ENCODE measurements at places on chromosomes 13 and 19. TPM values are rescaled to one million over a fixed set of nuclear protein-coding genes. Genes with fewer than 3 reads are reported as not detected.

- no peak for DNase-seq
Observed at GRCh38 chr19:19486343-19487076, 28.8 kb downstream of the TSSK6 start.

Gene TJP3
- not detected for total RNA-seq

GRCh38 chr13:73754727-73755292 lies 379.4 kb downstream of the KLF12 start:
- no peak for DNase-seq

- no peak for DNase-seq
Observed at GRCh38 chr13:30047154-30047874, 196.9 kb upstream of the UBL3 start.

- DNase-seq: no peak
Observed at GRCh38 chr13:49610176-49610575, 18.1 kb upstream of the ARL11 start.

DNA sequence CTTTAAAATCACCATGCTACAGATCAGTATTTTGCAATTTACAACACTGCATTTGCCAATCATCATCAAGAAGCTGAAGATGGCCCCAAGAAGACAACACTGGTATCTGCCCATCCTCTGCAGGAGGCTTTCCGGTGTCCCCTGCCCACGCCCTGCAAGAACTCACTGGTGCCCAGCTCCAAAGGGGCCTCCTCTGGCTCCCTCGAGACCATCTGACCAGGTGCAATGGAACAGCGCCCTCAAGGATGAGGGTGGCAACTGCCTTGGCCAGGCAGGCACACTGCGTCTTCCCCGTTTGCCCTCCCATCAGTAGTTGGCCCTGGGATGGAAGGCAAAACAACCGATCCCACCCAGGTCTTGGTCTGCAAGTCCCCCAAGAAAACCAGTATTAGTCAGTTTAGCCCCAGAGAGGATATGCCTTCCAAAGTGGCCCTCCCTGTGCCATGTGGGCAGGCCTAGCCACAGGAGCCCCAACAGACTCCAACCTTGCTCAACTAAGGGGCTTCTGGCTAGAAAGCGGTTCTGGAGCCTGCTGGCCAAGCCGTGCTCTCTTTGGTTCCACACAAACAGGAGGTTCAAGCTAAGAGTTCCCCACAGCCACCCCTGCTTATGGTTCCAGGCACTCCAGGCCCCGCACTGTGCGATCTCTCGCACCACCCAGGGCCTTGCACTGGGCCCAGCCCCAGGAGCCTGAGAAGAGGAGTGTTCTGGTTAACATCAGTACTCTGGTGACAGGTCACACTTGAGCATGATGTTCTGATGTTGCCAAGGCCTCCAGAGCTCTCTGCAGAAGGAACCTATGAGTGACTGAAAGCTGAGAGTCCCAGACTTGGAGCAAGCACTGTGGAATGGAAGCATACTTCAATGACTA lies 4.7 kb downstream of the PCID2 start:
- no peak for DNase-seq

DNA sequence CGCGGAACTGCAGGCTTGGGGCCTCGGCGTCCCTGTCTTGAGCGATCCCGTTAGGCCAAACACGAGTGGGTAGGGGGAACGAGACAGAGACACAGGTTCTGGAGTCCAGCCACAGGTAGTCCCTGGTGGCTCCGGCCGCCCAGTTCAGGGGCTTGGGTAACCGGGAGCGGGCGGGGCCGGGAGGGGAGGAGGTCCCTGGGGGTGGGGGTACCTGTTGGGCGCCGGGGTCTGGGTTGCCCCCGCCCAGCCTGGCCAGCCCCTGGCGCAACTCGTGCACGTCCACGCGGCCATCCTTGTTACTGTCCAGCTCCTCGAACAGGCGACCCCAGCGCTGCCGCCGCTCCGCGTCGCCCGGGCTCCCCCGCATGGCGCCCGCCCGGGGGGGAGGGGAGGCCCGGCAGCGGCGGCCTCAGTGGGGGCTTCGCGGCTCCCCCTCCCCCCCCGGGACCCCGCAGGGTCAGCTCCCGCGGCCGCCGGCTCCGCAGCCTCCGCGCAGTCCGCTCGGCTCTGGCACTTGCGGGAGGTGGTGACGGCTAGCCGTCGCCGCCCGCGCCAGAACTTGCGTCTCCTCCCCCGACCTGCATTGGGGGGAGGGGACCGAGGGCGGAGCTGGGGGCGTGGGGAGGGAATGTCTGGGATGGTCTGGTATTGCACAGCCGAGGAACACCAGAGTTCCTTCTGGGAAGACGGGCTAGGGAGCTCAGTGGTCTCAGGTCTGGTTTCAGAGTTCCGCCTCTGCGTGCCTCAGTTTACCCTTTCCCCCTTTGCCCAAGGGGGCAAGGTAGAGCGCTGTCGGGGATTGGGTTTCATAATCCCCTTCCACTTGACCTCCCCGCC lies at the start of gene SLC25A23:
Gene SLC25A23 (minus strand): TSS at position 531 of the 837 bp plus-strand sequence. CDS start 164 bp downstream, at position 367.
- peak; percentile 88 for DNase-seq

GRCh38 chr19:40335855-40336600 lies 12.2 kb downstream of the C19orf47 start:
- no peak for DNase-seq

DNA sequence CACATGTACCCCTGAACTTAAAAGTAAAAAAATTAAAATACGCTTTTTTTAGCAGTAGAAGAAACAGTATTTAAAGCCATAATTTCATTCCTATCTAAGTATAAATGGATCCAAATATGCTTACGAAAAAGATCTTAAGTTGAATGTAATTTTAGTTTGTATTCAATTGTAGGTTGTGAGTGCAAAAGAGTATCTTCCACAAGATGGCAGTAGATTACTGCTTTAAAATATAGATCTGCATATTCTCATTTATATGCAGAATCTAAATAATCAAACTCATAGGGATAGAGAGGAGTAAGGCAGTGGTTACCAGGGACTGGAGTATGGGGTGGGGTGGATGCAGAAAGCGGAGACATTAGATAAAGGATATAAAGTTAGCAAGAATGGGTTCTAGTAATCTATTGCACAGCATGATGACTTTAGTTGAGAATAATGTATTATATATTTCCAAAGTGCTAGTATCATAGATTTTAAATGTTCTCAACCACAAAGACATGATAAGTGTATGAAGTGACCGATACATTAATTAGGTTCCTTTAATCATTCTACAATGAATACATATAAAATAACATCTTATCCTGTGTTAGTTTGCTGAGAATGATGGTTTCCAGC lies 14.2 kb downstream of the OR7A17 start:
- no peak for DNase-seq

DNA sequence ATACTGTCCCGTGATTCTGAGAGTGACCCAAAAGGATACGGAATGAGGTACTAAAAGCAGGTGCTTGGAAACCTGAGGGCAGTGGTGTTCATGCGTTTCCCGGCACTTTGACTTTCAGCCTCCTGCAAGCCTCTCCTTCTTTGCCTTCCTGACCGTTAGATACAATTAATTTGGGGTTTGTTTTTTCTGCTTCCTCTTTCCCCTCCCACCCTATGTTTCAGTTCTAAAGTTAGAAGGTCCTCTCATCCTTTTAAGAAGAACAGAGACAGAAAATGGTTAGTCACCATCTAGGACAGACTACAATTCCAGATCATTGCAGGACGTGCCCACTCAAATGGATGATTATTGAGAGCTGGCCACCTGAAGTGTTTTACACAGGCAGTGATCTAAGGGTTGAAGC lies 1.8 kb upstream of the LILRB4 start:
- no peak for DNase-seq

- no peak for DNase-seq
Observed at GRCh38 chr19:42191855-42192254, 25.6 kb downstream of the DEDD2 start.

DNA sequence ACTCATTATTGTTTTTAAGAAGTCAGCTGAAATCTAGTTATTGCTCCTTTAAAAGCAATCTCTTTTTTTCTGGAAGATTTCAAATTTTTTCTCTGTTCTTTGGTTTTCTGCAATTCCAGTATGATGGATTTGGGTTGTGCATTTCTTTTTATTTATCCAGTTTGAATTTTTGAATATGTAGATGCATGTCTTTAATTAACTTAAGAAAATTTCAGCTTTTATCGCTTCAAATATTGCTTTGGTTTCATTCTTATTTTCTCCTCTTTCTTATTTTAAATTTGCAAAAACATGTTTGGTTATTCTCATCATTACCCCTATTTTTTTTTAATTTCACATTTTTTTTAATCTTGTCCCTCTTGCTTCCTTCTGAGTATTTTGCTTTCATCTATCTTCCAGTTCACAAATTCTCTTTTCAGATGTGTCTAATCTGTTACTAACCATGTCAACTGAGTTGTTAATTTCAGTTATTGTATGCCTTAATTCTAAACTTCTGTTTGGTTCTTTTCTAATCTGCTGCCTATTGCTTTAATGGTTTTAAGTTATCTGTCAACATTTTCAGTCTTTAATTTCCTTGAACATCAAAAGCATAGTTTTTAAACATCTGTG lies 56.8 kb downstream of the RAP2A start:
- no peak for DNase-seq

DNA sequence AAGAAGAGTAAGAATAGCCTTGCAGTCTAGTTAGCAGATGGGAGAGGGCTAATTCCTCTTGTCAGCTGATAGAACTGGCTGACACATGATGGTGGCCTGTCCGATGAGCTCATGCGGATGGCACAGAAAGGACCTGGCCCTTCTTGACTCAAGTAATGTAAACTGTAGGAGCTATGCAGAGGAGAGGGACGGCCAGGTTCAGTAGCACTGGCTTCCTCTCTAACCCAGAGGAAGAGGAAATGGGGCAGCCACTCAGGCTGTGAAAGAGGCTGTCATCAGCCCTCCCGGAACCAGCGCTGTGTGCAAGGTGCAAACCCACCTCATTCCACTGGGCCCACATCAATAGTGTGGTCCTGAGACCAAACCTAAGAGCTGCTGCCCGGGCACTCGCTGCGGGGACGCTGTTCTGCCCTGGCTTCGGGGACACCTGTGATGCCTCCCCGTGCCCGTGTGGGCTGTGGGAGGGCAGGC lies 30.8 kb upstream of the USE1 start:
- DNase-seq: no peak

- no peak for DNase-seq
Observed at GRCh38 chr19:6663236-6664201, 6.4 kb downstream of the TNFSF14 start.

DNA sequence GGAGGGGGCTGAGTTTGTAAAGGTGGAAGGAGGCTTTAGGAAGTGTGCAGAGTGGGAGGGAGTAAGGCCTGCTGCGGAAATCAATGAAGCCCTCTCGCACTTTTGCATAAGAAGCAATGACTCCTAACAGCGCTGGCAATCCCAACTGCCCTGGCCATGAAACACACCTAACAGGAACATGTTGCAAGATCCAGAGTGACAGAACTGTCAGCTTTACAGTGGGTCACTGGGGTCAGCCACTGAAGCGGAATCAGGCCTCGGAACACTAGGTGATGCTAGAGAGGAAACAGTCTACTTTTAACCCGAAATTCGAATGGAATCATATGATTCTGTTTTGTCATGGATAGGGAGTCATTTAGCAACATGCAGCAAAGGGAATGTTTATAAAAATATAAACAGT lies 54.4 kb downstream of the FGF14 start:
- DNase-seq: no peak

GRCh38 chr19:32453736-32454135 lies 48.2 kb downstream of the DPY19L3 start:
- DNase-seq: no peak

DNA sequence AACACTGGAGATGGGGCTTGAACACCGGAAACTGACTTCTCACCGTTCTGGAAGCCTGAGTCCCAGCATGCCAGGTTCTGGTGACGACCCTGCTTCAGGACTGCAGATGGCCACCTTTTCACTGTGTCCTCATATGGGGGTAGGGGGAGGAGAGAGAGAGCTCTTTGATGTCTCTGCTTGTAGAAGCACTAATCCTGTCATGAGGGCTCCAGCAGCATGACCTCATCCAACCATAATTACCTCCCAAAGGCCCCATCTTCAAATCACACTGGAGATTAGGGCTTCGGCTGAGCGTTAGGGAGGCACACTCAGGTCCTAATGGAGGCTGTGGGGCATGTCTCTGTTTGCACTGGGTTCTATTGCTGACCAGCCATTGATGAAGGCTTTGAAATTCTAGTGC lies 255.3 kb downstream of the TEX29 start:
- no peak for DNase-seq

Gene CILP2
- 0.82 TPM for total RNA-seq

Gene CATSPERD
- 0.41 TPM for total RNA-seq

- DNase-seq: no peak
Observed at GRCh38 chr13:90032841-90033493, 1314.5 kb upstream of the MIR17HG start.

- no peak for DNase-seq
Observed at GRCh38 chr19:17324357-17325114, 10.1 kb downstream of the ANO8 start.

DNA sequence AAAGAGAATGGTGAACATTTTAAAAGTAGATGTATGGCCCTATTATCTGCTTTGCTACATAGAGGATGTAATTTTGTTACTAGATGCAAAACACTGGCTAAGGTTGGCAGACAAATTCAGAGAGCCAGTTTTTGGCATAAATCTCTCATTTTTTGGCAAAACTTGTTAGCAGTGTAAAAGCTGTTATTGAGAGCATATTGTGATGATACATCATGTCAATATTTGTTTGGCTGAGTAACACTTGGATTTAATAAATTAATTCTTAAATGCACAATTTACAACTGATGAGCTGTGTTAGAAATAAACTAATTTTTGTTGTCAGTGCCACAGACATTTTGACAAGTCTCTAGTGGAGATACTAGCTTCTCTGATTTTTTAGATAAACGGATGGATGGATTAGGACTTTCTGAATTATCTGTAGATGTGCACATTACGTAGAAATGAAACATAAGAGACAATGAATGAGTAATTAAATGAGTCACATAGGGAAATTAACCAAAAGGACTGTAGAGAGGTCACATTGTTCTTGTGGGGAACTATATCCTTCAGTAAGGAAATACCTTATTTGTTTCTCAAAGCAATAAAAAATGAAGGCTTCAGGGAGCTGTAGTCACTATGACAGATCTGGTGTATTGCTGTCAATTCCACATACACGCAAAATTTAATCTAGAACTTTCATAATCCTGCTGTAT lies 17.4 kb downstream of the UFM1 start:
- DNase-seq: no peak

Gene PLEKHF1
- 2.0 TPM for total RNA-seq

GRCh38 chr13:46160471-46161066 lies 21.4 kb downstream of the LCP1 start:
- peak; percentile 60 for DNase-seq

Gene SLITRK6
- 2.4 TPM for total RNA-seq
